ENCODE measurements at places on chromosomes 5 and 9.

DNA sequence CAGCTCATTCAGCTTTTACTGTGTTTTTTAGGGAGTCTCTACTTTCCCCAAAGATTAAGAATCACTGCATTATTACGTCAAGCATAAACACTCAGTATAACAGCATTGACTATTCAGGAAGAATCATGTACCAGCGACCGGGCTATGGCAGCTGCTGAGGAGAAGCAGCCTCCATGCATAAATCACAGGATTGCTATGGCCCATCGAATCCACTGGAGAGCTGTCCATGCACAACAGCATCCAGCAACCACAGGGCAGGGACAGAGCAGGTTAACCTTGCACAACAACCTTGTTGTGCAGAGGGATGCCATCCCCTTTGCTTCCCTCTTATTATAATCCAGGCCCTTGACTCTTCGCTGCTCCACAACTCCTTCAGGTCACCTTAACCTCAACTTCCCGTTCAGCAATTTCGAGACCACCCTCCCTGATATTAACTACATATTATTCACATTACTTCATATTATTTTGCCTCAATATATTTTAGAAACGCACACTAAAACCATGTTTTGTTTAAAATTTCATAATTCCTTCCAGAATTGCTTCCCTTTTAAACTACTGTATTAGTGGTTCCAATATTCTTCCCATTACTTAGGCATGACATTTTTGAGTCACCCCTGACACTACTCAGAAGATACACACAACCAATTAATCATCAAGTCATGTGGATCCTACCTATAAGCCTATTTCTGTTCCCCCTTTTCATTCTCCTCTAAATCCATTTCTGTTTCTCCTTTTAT lies 991 bp downstream of the IARS1 start:
- DNase-seq = no peak

GRCh38 chr5:132962429-132963021 lies 909 bp downstream of the AFF4 start:
- no peak for DNase-seq

DNA sequence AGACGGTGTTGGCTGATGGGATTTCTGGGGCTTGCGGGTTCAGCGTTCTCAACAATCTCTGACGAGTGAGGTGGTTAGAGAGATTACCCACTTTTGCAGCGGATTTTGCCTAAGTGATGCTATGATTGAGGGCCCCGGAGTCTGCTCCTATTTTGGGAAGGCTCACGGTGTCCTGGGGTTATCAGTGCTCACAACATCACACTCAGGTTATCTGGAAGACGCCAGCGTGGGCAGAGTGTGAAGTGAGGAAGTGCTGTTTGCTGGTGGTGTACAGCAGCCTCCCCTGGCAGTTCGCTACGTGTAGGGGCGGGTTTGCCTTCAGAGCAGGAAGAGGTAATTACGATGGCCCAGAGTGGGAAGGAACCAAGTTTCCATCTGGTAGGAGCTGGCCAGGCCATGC lies 341.2 kb upstream of the IRX2 start:
- no peak for DNase-seq

GRCh38 chr5:30453168-30453567 lies 740.3 kb upstream of the CDH6 start:
- DNase-seq = no peak

GRCh38 chr9:72459308-72459707 lies 62.1 kb upstream of the TMC1 start:
- DNase-seq = no peak

DNA sequence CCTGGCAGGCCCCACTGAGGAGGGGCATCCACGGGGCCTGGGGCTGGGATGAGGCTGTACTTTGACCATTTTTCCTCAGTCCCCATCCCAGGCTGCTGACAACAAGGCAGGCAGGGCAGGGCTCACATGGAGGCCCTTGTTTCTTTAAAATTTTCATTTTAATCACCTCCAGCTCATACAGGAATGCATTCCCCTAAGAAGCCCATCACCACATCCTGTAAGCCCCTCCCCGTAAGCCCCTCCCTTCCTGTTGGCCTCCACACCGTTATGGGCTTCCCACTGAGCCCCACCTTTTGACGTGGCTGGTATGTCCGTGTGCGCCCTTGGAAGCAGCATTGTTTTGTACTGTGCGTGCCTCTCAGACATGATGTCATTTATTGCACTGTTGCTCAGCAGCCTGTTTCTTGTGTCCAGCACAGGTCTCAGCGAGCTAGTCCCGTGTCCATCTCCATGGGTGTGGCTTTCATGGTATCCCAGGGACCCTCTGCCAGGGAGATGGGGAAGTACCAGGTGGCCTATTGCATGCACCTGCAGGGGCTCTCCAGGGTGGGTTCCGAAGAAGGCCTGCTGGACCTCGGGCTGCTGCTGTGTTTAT lies 22.4 kb downstream of the PHF2 start:
- no peak for DNase-seq

GRCh38 chr5:64347309-64347708 lies 158.5 kb upstream of the RGS7BP start:
- no peak for DNase-seq

DNA sequence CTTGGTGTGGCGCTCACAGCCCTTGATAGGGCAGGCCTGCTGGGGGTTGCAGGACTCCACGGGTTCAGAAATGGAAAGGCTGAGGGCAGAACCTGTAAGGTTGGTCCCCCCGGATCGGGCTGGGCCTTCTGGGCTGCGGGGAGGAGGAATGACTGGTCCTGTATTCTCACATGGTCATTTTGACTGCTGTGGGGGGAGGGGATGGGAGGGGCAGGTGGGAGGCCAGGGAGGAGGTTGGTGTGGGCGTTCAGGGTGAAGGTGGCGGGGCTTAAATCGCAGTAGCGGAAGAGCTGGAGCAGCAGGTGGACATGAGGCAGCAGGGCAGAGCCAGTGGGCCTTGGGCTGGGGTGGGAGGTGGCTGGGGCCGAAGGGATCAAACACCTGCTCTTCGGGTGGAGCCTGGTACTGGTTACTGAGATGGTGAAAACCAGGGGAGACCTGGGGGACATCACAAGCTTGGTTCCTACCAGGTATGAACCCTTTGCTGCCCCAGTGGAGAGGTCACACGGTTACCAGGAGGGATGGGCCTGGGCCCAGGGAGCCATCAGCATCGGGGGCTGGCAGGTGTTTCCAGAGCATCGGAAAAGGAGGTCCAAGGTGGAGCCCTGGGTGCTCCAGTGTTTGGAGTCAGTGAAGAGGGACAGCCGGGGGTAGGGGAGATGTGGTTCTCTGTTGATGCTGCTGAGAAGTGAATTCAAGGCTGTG lies 1.8 kb downstream of the MRPS2 start:
- no peak for DNase-seq

DNA sequence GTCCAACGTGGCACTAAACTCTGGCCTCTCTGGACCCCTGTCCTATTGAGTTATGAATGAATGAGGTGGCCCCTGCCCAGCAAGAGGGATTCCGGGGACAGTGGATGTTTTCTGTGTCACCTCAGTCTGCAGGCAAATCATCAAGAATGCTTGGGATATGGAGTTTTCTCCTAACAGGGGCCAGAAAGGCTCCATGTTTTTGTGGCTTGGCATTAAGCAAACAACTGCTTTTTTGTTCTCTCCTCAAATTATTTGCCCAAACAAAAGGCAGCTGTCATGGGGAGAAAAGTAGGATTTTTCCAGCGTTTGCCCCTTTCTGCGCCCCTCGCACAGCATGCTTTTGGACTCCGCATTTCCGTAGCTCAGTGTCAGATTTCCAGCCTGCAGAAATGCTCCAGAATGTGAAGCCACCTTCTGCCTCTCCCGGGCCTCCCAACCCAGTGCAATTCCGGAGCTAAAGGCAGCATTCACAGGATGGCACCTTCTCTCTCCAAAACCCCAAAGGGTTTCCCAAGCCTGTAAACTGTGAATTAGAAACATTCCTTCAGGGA lies 553.3 kb downstream of the CCDC171 start:
- no peak for DNase-seq

GRCh38 chr5:16809395-16810207 lies 126.5 kb downstream of the MYO10 start:
- DNase-seq = no peak

All from stimulated activated CD8-positive, alpha-beta memory T cell treated with anti-CD3 and anti-CD28 coated beads, Interleukin-7, amount 100 ng/mL, for 1 hour (primary cell).